ENCODE measurements at places on chromosomes 4 and X.

DNA sequence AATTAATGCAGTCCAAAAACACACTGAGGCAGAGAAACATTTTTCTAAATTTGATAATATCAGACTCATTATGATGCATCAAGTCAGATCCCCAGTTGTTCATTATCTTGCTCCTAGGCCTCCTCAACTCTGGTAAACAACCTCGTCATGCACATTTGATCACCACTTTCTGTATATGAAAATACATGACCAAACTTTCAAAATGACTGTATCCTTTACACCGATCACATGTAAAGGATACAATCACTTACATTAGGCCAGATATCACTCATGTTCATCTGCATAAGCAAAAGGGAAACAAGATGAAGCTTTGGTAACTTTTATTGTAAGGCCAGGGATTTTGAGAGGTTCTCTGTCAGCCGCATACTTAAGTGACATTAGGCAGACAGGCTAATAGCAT, 99.4 kb upstream of the IL1RAPL1 start:
- DNase-seq, result no peak

DNA sequence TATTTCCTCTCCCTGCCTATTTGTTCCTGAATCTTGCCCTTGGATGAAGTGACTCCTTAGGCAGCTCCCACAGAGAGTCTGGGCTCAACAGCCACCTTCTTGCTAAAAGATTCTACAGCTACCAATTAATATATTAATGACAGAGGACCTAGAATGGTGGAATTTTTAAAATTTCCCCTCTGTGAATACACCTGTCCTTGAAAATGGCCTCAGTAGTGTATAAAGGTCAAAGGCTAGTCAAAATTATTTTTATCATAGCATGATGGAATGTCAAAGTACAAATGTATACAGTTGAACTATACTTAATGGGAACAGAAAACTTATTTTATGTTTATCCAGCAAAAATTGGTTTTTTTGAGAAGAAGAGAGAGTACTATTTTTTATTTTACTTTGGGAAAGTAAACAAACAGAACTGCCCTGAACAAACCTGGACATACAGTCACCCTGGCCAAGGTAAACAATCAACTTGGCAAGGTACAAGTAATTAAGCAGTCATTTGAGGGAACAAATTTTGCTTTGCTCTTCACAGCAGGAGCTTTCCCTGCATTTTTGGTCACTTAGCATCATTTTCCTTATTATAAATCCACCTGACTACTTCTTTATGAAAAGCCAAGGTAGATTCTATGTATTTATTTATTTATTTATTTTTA, 250.8 kb downstream of the INPP4B start:
- no peak for DNase-seq

GRCh38 chrX:44101281-44101680, 128.1 kb upstream of the NDP start:
- no peak for DNase-seq

GRCh38 chr4:13097971-13098370, 386.2 kb downstream of the RAB28 start:
- no peak for DNase-seq

DNA sequence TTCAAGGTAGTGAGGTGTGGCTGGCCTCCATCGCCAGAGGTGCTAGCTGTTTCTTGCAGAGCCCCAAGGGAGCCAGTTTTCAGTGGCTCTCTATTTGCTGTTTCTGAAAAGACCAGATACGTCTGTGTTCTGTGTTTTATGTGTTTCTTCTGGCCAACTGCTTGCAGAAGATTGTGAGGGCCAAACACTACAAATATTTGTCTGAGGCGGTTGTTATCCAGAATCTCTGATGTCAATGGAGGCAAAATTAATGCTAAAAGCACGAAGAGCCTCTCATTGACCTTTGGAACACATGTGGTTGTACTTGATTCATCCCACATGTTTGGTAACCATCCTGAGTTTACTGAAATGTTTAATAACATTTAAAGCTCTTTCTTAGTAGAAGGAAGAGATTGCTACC, 113.9 kb downstream of the CT47B1 start:
- no peak for DNase-seq

DNA sequence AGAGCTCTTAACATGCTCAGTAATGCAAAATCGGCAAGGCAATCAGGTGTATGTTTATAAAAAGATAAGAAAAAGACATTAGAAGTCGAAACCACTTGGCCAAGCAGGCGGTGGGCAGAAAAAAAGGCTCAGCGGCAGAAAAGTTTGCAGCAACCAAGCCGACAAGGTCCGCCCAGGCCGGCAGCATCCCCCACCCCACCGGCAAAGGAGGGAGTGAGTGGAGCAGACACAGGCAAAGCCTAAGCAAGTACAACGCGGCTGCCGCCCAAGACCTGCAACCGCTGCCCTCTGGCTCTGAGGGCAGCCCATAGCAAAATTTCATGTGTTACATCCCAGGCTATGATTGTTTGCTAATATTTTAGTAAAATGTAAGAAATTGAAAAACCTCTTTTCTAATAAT, 125.4 kb upstream of the ZCCHC13 start:
- DNase-seq, result no peak

DNA sequence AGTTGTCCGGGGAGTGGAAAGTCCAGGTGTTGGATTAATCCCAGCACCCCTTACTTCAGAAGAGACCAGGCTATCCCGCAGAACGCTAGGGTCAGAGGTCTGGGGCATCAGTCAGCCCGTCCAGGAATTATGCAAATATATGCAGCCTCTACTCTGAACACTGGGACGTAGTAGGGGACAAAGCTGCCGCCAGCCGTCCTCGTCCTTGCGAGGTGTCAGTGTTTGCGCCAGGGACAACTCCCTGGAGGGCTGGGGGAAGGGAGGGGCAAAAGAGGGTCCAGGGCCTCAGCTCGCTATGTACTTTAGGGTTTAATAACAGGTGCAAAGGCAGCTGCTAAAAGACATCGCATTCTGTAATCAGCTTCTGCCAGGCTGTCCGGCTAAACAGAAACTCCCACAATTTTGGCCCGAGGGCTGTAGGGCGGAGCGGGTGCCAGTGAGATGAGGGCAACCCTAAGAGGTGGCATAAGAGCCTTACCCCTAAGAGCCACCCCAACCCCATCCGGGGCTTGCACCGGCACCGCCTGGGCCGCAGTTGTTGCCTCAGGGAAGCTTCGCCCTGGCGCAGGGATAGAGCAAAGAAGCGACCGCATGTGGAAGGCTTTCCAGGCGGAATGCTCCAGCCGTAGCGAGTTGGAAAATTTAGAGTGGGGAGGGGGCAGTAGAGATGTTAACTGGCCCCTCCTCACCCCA, 8.4 kb downstream of the HAND2 start:
- DNase-seq, result no peak

DNA sequence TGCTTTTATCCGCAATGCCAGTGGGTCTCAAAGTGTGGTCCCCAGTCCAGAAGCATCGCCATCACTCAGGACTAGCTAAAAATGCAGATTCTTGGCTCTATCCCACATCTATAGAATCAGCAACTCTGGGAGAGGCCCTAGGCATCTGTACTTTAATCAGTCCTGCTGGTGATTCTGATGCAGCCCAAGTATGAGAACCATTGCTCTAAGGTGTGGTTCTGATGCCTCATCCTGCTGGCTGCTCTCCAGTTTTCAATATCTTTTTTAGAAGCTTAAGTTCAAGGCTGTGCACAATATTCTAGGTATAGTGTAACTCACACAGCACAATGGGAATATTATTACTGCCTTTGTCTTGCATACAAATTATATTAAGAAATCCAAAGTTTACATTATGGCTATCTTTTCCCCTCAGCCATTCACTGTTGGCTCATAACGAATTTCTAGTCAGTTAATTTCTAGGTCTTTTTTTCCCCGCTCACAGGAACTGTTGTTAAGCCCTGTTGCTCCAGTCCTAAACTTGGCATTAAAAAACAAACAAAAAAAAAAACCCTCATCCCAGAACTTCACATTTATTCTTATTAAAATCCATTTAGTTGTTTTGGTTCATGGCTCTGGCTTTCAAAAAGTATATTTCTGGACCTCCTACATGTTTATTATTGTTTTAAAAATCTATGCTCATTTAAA, 109.1 kb downstream of the PHEX start:
- no peak for DNase-seq

DNA sequence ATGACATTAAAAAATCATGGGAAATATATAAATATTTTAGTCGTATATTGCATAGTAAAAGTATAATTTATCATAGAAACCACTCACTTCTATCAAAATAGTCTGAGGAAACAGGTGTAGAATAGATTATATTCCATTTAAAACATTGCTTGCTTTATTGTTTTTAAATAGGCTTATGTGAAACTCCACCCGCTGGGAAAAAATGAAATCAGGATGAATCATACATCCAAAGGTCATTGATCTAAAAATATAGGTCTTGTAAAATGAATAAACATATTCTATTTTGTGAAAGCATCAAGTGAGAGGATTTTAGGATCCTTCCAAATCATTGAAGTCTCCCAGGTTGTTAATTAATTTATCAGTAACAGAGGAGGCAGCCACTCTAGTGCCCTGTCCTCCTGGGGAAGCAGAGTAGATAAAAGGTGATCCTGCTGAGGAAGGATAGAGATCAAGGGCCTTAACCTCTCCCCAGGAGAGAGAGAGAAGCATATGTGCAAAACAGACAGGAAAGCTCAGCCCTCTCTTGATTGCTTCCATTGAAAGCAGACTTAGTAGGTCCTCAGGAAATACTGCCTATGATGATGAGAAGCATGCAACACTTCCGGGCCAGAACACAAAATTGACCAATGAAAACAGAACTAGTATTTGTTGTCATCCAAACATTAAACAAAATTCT, 96.8 kb upstream of the MAP9 start:
- no peak for DNase-seq

DNA sequence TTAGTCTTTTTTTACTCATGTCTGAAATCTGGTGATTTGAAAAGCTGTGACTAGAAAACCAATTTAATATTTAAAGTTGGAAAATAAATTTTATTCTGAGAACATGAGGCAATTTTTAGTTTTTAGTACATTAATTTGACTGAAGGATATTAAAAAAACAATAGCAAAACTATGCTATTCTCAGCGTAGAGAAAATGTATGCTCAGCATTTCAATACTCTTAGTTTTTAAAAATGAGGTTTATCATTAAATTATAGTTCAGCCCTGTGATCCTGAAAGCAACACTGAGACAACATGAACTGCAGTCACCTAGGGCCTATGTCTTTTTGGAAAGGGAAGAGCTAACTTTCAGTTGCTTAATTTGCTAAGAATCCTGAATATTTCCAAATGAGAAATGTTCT, 9.5 kb downstream of the GALNT7 start:
- no peak for DNase-seq

DNA sequence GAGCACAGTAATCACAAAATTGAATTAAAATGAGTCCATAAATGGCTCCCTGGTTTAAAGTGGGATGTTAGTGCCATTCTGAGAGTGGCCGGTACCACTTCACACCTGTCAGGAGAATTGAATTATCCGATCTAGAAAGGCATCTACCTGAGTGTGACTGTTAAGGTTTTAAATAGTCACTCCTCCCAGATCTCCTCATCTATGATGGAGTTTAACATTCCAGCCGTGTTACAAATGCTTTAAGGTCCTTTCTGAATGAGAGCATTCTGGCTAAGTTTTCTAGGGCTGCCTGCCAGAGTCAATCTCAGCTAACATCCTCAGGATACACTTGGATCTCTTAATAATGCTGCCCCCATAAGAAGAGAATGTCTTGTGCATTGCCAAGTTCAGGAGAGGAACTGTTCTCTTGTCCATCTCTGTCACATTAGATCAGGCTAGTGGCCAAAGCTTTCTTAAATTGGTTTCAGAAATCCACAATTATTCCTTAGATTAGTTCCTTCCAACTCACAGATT, 231.1 kb downstream of the SLC39A8 start:
- DNase-seq, result no peak

DNA sequence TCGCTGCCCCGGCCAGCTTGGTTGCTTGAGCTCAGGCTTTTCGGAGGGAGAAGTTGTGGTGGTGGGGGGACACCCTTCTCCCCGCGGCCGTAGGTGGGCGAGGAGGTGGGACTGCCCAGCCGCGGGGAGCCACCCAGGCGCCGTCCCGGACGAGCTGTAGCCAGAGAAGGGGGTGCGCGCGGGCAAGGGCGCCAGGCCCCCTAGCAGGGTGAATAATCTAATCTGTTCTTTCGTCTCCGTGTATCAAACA, 3.1 kb downstream of the MID1IP1 start:
- no peak for DNase-seq

DNA sequence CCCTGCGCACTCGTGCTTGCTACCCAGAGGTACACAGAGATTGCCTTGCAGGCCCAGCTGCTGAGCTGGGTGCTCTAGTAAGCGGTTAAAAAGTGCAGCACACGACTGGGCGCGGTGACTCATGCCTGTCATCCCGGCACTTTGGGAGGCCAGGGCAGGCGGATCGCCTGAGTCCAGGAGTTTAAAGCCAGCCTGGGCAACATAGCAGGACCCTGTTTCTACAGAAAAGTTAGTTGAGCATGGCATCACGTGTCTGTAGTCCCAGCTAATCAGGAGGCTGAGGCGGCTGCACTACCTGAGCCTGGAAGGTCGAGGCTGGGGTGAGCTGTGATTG, 5.5 kb downstream of the UVSSA start:
- DNase-seq, result no peak

GRCh38 chrX:152020888-152021287, 46.4 kb upstream of the GABRE start:
- no peak for DNase-seq

- DNase-seq, result no peak
Observed at GRCh38 chr4:177118596-177118995, 191.1 kb upstream of the NEIL3 start.

- DNase-seq, result no peak
Observed at GRCh38 chrX:15849555-15849954, 5.1 kb downstream of the AP1S2 start.

- no peak for DNase-seq
Observed at GRCh38 chr4:39900966-39901365, 76.7 kb downstream of the PDS5A start.

DNA sequence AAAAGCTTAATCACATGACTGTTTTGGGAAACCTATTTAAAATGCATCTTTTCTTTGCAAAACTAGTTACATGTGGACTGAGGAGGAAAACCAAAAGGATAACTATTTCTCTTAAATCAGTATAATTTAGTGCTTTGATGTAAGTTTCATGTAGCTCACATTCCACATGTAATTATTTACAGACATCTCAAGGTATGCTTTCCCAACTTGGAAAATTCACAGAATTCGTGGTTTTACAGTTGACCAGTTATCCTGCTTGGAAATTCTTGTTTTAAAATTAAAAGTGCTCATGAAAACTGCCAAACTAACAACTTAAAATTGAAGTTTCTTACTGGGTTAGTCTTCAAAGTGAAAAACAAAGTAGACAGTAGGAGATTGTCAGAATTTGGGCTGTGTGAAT, 52.4 kb downstream of the EDNRA start:
- no peak for DNase-seq

Data from SHP77 treated with DMSO at 0.1 percent for 48 hours (cell line).